Anterior cingulate cortex (tissue), 58 donors: ENCODE measurements at places on chromosomes 1 and 21.

DNA sequence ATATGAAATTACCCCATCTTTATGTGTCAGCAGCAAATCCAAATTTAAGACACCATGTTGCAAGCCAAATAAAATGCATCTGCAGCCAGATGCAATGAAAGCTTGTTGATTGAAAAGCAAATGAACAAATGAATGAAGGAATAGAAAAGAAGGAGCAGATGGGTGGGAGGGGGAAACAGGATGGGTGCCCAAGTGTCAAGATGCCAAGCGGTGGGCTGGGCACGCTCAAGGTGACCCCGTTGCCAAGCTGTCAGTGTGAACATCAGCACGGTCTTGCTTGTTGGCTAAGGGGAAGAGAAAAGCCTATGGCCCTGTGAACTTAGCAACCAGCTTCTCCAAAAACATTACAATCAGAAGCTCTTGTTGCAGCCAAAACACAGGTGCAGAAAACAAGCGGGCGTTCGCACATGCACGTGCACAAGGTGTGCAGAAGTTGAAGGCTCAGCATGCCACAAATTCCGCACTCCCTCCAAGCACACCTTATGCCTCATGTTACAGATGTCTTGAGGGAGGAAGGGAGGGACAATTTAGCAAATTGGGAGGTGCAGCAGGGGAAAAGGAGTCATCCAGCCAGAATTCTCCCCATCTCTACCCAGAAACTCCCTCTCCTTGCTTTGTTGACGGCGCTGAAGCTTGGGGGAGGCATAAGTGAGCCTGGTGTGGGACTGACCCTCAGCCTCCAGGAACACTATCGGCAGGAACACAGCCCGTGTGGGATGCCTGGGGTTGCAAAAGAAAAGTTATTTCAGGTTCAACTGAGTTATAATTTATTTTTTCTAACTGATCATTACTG is 62.4 kb downstream of the HIVEP3 start:
- DNase-seq = no peak

DNA sequence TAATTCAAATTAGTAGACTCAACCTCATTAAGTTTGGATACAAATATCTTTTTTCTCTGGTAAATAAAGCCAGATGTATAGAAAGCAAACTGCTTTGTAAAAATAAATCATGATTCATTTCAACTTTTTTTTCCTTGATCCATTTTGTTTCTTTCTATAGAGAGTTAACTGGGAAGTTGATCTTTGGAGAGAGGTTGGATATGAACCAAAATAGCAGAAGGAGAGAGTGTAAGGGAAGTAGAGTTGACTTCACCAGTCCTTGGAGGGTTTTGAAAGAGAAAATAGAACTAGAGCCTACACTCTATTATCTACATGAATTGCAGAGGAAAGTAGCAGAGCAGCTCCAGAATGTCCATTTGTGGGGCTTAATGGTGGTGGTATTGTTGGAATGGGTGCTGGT is 243.8 kb downstream of the ADGRL2 start:
- no peak for DNase-seq

GRCh38 chr1:106960412-106960811 is 96.1 kb upstream of the PRMT6 start:
- DNase-seq = no peak

- no peak for DNase-seq
Observed at GRCh38 chr1:24555591-24556413, at the start of gene NCMAP. TSS of gene NCMAP (plus strand) at chr1:24556087. CDS start at chr1:24595431, 39,344 bp downstream.

DNA sequence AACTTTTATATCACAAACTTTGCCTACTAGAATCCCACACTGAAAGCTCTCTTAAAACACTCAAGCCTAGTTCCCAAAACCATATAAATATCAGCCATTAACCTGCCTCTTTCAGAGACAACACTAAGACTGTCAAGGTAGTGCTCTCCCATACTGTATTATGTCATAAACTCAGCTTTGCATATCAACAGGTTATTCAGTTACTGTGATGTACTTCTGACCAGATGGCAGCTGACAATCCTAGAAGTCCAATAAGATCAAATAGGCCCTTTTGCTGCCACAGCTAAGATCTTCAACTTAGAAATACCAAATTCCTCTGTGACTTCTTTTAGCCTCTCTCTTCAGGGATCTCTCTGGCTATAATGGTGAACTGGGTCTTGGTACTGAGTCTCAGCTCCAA is 97.2 kb downstream of the SPATA6 start:
- no peak for DNase-seq

DNA sequence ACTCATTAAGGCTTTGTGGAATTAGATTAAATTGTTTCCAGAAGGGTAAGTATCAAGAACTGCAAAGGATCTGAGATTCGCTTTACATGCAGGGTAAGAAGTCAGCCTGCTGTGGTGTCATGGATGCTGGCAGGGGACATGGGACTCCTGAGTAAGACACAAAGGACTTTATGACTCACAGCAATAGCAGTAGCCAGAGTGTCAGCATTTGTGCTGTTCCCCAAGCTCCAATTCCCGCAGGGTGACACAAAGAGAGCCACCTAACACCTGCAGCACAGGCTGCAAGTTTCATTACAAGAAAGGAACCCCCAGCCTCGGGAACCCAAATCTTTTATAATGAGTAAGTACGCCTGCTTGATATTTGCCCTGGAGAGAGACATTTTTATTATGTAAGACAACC is 298.1 kb upstream of the POU3F1 start:
- DNase-seq = no peak

GRCh38 chr1:73659136-73659535 is 538.8 kb downstream of the LRRIQ3 start:
- no peak for DNase-seq

- no peak for DNase-seq
Observed at GRCh38 chr1:207985996-207986395, 75.1 kb upstream of the CD34 start.

GRCh38 chr1:59596956-59597355 is 217.8 kb upstream of the HOOK1 start:
- DNase-seq = no peak
